Activated gamma-delta T cell treated with anti-CD3 and anti-CD28 coated beads, Interleukin-2, amount 50 U/mL, for 16 hours (primary cell): ENCODE measurements at places on chromosomes 5 and 9.

DNA sequence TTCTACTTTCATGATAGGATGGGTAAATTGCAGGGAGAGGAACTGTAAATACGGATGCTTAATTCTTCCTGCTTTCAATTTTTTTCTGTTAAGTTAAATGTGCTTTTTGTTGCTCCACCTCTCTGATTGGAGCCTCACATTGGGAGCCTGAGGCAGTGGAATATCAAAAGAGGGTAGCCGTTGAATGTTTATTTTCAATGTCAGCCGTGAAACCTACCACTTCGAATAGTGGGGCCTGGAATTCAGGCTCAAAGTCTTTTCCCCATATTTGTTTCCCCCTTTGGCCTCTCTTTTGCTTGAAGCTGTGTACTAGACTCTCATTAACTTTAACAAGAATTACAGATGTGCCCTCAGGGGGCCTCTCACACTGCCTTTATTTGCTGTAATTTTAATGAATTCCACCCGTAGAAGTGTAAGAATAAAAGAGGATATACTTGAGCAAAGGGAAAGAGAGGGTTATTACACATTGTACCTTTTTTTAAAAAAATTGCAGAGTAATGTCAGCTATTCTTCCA lies 29.0 kb downstream of the PSAT1 start:
- DNase-seq, result no peak

DNA sequence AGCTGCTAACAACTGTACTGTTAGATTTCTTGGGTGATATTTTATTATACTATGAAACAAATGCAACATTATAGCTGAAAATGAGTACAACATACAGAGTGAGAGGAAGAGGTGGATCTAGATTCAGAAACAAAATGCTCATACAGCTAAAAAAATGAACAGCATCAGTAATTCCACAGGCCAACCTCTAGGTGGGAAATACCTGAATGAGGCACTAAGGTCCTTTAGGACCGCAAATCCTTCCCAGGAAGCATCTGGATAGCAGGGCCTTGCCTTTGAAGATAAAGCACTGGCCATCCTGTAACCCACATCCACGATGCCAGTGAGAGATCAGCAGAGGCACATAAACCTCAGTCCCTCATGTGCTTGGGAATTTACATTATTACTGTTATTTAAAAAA lies 310.8 kb downstream of the YTHDC2 start:
- no peak for DNase-seq

DNA sequence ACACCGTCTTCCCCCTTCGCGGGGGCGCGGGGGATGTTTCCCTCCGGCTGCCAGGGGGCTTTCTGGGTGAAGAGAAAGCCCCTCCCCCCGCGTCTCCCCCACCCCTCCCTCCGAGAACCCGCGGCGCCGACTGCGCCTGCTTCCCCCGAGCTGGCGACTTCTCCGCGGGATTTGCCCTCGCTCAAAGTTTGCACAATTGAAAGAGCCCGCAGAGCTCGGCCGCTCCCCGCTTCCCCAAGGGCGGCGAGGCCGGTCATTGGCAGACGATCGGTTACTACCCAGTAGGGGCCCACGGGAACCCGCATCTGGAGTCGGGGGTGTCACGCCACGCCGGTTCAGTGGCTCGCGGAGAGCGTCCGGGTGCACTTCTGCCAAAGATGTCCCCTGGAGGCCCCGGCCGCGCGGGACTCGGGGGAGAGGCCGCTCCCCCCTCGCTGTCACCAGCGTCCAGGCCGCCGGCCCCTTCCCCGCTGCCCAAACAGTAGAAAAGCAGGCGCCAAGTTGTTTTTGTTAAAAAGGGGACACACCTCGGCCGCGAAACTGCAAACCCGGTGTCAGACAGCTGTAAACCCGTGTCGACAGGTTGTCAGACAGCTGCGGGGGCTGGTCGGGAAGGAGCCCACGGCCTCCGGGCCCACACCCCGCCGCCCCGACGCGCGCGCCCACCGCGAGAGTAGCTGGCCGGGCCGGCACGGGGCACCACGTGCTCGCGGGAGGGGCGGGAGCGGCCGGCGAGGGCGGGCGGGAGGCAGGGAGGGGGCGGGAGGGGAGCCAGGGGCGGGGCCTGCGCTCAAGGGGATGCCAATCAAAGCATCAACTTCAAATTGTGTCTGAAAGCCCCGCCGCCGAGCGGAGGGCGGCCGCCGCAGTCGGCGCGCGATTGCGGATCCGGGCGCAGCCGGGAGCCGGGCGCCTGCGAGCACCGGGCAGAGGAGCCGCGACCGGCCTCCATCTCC lies at the start of gene IRX1:
Gene IRX1 (plus strand): TSS at position 827 of the 956 bp plus-strand sequence. CDS start 274 bp downstream, outside the sequence.
- DNase-seq, result no peak

- peak; percentile 14 for DNase-seq
These were observed 121.6 kb downstream of the TLR4 start for GRCh38 chr9:117825609-117826347.

GRCh38 chr5:135551593-135552447 lies 16.1 kb upstream of the NEUROG1 start:
- peak; percentile 19 for DNase-seq
